ENCODE measurements at places on chromosomes 12 and 14.

DNA sequence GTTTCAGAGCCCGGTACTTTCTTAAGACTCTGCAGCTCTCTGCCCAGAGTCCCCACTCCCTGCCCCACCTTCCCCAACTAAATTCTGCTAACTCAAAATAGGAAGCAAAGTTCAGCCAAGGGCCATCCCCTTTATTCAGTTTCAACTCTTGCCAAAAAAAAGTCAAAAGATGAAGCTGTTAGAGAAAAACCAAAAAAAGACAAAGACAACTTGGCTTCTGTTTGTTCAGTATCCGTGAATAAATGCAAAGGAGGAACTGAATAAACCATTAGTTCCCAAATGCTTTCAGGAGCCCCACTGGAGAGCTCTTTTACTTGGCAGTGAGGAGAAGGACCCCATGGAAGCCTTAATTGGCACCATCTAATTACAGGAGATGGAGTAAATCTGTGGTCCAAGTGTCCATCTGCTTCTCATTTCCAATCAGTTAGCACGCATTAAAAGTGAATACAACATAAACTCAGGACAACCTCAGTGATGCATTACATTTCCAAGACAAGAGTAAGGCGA, 155.4 kb upstream of the GZMB start:
- DNase-seq, result no peak

- no peak for DNase-seq
Measured at GRCh38 chr14:79379266-79379665, 832.0 kb downstream of the DIO2 start.

DNA sequence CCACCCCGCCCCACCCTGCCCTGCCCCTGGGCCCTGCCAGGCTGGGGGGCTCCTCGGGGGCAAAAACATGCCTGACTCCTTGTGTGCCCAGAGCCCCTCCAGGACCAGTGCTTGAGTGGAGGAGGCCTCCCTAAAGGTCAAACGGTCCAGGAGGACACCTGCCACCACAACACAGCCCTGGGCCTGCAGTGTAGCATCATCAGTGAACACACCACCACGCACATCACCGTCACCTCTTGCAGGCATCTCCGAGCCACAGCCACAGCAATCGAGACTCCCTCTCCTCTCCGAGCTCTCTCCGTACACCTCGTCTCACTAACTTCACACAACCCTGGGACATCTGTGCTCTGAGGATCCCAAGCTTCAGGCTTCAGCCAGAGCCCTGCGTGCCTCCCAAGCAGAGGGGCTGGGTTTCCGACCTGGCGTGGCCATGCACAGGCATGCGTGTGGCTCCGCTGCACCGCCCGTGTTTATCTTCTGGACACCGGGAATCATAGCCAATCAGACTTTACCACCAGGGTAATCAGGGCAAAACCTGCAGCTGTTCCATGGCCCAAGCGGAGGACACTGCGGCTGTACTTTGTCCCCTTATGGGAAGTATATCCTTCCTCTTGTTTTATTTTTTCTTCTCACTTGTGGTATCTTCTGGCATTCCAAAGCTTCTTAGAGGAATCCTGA, 6.2 kb upstream of the DIO3 start:
- DNase-seq, result no peak

DNA sequence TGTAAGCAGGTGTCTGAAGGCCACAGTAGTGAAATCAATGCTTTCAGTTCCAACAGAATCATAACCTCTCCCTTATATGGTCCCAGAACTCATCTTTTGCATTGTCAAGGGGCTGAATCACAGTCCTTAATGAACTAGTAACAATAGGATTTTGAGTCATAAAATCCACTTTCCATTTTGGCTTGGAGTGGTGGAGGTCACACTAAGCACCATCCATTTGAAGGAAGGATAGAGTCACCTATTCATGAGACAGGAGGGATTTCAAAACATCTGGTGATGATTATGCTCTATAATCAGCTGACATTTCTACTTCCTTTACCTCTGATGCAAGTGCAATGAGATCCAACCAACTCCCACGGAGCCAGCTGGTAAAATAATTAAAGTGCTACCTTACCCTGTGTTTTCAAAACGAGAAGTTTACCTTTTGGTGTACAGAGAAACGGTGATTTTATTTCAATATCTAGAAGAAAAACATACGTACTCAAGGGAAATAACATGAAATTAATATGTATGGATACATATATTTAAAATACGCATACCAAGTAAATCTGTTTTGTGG, 59.1 kb downstream of the TMEM132D start:
- no peak for DNase-seq

DNA sequence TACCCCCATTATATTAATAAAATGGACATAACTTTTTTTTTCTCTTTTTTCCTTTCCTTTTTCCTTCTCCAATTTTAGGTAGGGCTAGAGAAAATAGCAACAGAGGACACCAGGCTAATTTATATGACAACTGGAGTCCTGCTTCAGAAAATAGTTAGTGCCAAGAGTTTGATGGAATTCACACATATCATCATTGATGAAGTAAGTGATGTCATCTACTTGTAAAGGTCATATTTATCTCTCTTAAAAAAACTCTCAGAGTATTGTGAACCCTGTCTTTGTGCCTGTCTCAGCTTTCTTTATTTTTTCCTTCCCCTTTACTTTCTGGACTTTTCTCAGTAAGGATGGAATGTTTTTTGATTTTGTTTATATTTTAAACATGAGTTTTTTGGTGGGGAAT, 24.3 kb upstream of the RD3L start:
- no peak for DNase-seq

GRCh38 chr12:6867413-6868210, at the start of gene TPI1:
TSS of gene TPI1 (plus strand) at chr12:6867531. CDS start at chr12:6867567, 36 bp downstream.
- no peak for DNase-seq

DNA sequence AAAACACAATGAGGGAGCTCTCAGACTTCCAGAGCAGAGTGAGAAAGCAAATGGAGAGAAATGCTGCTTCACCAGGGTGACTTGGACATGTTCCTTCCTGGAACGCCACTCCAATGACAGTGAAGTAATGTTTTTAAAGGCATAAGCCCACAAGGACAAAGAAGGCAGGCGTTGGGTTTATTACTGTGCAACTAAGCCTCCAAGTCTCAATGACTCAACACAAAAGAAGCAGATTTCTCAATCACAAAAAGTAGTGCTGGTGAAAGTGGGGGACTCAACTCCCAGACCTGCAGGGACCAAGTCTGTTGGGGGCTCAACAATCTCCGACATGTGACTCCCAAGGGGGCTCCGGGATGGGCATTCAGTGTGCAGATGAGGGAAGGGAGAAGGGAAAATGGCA, 505.2 kb downstream of the BCL11B start:
- DNase-seq, result no peak

- DNase-seq, result no peak
Measured at GRCh38 chr14:68873376-68873775, 80.5 kb upstream of the ZFP36L1 start.

DNA sequence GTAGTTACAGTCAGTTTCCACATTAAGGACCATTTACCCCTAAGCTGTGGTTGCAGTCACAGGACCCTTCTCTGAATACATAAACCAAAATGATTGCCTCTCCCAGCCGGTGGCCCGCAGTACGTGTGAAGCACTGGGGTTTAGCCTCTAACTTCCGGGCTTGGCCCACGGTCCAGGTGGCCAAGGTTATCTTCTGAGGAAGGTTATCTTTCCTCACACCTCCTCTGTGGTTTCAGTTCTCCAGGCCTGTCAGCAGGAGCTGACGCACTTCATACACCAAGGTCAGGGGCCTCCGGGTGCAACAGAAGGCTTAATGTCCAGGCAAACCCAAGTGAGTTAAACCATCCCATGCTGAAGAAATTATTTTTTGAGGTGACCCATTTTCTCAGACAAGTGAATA, 291.0 kb upstream of the FKBP4 start:
- no peak for DNase-seq

- no peak for DNase-seq
Measured at GRCh38 chr12:41908206-41908605, 236.5 kb downstream of the GXYLT1 start.

GRCh38 chr14:53824061-53824460, 132.6 kb downstream of the BMP4 start:
- no peak for DNase-seq

DNA sequence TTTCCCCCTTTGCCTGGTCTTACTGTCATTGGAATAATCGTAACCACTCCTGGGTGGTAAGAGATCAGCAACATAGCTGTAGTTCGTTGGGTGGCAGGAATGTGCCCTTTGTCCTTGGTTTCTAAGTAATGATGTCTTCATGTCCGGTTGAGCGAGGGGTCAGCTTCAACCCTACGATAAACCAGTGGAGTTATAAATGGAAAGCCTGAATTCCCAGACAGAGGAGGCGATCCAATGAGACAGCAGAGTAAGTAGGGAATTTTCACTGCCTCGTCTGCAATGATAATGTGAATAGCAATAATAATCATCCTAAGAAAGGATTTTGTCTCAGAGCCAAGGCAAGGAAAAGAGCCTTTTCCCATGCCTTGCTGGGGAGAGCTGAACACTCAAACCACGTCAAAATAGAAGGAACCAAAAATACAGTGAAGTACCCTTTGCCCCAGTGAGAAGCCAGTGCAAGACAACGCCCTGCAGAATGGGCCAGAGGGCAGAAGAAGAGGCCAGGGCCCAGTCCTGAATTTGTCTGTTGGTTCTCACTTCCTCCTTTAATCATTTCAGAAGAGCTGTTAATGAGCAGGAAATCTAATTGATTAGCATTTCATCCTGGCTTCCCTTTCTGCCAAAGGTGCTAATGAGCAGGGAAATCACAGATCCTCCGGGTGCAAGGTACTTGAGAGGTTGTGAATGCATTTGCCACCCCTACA, 330.7 kb downstream of the CACNA1C start:
- no peak for DNase-seq

- no peak for DNase-seq
Measured at GRCh38 chr14:61104358-61104757, 123.3 kb downstream of the SLC38A6 start.

GRCh38 chr12:3045989-3046388, 31.2 kb upstream of the TSPAN9 start:
- no peak for DNase-seq

GRCh38 chr12:106369624-106370346, 12.2 kb downstream of the POLR3B start:
- DNase-seq, result no peak

All from smooth muscle cell of the brain vasculature (primary cell).